ENCODE measurements at places on chromosomes 13 and 19.

DNA sequence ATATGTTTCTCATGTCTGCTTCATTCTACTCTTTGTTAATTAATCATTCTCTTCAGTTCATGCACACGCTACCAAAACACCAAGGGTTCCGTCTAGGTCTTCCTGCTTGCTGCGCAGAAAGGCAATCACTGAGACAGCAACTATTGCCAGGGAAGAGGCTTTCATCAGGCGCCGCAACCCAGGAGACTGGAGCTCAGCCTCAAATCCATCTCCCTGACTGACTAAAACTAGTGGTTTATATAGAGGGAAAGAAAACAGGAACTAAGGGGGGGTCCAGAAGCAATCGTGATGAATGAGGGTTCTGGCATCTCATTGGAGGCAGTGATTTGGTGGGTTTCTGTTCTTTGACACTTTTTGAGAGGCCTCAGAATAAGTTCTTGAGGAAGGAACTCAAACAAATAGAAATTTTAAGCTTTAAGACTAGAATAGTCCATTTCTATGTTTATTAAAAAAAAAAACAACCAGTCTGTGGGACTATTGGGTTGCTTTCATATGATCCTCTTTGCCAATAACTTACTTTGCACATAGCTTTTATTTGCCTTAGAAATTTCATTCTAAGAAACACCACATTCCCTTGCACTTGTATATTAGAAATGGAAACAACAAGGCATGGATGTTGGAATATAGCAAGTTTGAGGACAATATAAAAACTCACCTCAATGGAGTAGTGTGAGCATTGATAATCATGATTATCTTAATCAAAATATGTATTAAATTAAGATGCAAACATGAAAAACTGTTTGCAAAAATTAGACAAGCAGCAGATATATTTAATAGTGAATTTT lies 691.2 kb upstream of the GPC6 start:
- no peak for DNase-seq

GRCh38 chr13:80400164-80400864 lies 59.4 kb upstream of the SPRY2 start:
- no peak for DNase-seq

- DNase-seq = no peak
These were observed 12.2 kb upstream of the KCTD15 start for GRCh38 chr19:33784432-33784831.

GRCh38 chr19:48994035-48994386 lies 324 bp downstream of the RUVBL2 start:
- DNase-seq = no peak

DNA sequence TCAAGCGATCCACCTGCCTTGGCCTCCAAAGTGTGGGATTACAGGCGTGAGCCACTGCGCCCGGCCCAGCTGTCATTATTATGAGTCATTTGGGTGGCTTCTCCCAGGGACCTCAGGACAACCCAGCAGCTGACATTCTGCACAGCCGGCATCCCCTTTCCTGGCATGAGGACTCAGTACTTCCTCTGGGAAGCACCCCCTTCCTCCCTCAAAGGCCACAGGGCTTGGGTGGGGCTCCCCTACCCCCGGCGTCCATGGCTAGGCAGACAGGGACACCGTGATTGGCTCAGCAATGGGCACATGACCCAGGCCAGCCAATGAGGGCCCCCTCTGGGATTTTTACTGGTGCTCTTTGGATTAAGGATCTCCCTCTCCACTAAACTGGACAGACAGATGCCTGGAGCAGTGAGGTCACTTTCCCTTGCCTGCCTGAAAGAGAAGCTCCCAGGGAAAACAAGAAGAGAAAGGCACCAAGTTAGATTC lies 6.0 kb downstream of the KANK2 start:
- no peak for DNase-seq

DNA sequence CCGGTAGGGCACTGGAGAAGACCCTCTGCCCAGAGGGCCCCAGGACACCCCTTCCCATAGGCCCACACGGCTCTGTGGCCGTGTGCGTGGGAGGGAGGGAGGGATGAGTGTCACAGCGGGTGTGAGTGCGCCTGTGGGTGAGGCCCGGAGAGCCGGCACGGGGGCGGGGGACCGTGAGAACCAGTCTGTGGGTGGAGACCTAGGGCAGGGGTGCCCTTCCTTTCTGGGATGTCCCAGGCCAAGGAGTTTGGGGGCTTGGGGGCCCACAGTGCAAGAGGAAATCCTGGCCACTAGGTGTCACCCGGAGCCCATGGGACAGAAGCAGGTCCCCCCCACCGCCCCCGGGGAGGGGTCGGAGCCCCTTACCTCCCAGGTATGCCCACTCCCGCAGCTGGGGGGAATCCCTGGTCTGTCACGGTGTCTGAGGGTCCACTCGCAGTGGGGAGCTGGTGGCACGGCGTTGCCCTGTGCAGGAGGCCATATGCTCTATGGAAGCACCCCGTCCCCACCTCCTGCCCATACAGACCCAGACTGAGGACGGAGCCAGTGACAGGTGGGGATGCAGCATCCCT lies 16.0 kb upstream of the SLC7A10 start:
- no peak for DNase-seq

DNA sequence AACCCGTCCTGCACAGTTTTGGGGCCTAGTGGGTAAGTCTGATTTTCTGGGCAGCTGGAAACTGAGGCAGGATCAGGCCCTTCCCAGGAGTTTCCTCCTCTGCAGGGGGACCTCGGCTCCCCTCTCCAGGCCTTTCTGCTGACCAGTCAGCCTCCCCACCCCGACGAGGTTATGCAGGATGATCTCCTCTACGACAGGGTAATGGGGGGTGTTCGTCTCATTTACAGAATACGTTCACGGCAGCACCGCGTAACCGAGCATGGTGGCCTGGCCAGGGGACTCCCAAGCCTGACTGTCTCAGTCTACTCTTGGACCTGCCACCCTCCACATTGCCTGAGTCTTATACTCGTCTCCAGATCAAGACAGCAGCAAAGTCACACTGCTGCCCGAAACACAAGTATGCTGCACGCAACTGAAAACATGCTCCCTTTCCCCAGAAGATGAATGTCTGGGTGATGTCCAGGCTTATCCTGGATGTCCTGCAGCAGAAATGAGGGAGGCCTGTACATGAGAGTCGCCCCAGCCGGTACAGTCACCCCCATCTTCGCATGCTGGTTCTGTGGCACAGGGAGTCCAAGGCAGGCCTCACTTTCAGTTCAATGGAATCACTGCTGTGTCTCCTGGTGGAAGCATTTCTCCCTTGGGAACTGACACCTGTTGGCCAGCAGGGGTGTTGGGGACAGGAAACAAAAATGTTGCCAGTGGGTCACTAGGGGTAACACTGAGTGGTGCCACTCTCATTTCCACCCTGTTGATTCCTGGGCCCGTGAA lies 120.8 kb downstream of the SOX1 start:
- no peak for DNase-seq

DNA sequence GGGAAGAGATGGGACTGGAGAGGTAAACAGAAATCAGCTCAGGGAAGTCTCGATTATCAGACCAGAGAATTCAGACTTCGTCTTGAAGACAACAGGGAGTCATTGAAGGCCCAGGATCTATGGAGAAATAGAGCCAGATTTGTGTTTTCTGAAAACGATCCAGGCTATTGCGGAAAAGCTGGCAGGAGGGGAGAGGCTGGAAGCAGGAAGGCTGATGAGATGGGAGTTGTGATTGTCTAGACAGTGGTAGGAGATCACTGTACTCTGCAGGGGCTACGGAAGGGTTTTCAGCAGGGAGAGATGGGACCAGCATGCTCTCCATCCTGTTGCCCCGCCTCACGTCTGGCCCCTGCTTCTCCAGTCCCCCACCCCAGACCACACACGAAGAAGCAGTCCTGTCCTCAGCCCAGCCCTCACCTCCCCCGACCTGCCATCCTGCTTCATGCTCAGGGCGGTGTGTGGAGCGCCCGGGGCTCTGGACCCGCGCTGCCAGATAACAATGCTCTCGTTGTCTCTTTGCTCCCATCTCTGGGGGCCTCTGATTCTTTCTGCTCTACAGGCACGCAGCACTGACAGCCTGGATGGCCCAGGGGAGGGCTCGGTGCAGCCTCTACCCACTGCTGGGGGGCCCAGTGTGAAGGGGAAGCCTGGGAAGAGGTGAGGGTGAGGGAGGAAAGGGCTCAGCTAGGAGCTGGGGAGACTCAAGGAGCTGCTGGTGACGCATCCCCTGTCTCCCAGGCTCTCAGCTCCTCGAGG lies 1.9 kb downstream of the ARHGAP33 start:
- DNase-seq = no peak

DNA sequence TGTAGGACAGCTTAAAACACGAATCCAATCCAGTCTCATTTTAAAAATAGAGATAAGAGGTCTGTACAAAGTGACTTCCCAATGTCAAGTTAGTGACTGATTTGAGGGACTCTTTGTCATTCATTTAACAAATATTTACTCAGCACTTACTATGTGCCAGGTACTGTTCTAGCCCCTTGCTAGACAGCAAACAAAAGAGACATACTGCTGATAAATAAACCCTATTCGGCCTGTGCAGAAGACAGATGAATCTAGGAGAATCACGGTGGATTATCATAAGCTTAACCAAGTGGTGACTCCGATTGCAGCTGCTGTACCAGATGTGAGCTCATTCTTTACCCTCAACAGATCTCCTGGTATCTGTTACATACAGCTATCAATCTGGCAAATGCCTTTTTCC lies 6.4 kb upstream of the ELF1 start:
- DNase-seq = no peak

- no peak for DNase-seq
These were observed 2.6 kb downstream of the ZNF784 start for GRCh38 chr19:55621673-55622231.

GRCh38 chr13:50548586-50548985 lies 294.9 kb downstream of the DLEU7 start:
- DNase-seq = no peak

DNA sequence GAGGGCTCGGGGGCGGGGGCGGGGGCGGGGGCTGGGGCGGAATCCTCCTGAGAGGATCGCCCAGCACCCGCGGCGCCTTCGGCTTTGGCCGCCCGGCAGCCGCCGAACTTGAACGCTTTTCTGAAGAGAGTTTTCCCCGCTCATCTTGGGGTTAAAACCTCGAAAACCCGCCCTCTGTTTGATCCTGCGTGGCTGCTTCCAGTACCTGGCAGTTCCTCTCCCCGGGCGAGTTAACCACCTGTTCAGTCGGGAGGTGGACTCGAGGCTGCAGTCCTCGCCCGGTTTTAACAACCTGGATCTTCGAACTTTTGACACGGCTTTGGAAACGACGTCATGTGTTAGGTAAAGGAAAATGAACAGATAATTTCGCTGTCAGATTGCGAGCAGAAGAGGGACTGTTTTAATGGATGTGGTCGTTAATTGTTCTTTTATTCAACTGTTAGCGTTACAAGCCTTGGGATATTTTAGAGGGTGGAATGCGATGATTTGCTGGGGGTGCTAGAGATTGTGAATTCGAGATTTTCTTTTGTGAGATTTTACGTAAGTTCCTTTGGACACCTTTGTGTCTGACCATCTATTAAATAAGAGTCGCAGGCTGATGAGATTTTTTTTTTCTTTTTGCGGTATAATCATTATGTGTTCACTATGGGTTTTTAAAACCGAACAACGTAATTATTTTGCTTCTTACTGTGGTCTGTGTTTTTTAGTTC lies 1.0 kb downstream of the FNDC3A start:
- DNase-seq = no peak

DNA sequence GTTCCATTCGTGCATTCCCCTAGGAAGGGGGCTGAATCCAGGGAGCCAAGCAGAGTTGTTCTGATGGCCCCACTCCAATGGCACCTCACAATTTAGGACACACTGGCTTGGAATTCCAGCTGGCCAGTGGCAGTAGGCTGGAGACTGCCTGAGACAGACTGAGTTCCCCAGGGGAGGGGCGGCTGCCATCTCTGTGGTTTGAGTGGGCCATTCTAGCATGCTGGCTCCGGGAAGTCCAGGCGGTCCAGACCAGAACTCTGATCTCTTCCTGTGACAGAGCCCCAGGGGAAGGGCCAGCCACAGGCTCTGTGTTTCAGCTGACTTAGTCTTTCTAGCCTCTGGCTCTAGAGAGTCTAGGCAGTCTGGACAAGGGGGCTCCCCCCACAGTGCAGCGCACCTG lies 29.5 kb upstream of the SLC7A1 start:
- DNase-seq = no peak

GRCh38 chr19:41936416-41936850 lies 8.2 kb upstream of the ERFL start:
- no peak for DNase-seq

DNA sequence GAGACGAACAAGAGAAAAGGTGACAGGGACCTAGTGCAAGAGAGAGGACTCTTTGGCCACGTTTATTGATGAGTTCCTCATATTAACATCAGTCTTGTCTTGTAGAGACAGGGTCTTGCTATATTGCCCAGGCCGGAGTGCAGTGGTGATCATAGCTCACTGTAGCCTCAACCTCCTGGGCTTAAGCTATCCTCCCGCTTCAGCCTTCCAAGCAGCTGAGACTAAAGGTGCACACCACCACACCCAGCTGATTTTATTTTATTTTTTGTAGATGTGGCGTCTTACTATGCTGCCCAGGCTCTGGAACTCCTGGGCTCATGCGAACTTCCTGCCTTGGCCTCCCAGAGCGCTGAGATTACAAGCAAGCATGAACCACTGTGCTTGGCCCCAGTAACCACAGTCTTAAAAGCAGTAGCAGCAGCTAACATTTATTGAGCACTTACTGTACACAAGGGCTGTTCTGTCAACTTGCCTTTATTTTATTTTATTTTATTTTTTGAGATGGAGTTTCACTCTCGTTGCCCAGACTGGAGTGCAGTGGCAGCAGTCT lies 1.1 kb upstream of the SH2D3A start:
- DNase-seq = no peak

GRCh38 chr19:55676889-55677505 lies 2.0 kb downstream of the EPN1 start:
- no peak for DNase-seq

- DNase-seq = no peak
These were observed 894.5 kb downstream of the PCDH9 start for GRCh38 chr13:66335626-66336025.

Measured in stimulated activated CD4-positive, alpha-beta T cell treated with anti-CD3 and anti-CD28 coated beads, TNF-alpha, amount 100 ng/mL, for 24 hours (primary cell).